ENCODE measurements at places on chromosomes 13 and 19.

- no peak for DNase-seq
Observed at GRCh38 chr19:18204394-18205199, 755 bp upstream of the RAB3A start.

- no peak for DNase-seq
Observed at GRCh38 chr13:102642029-102642428, 45.2 kb downstream of the TPP2 start.

DNA sequence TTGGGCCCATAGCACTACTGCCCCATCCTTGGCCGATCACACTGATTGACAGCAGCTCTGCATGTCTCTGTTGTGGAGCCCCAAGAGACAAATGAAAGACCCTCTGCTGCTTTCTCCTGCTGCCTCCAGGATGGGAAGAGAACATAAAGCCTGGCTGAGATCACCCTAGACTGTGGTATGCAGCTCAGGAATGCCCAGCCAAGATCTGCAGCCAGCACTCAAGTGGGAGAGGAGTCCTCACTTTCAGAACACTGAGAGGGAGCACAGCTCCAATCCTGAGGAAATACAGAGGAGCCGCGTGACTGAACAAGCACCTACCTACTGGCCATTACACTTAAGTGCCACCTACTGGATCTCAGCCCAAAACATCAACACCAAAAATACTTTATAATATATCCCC is 203.0 kb downstream of the POSTN start:
- DNase-seq: no peak

- no peak for DNase-seq
Observed at GRCh38 chr19:7159105-7159933, 89.8 kb downstream of the ZNF557 start.
